Choroid plexus epithelial cell (primary cell): ENCODE measurements at places on chromosomes 11 and 22.

DNA sequence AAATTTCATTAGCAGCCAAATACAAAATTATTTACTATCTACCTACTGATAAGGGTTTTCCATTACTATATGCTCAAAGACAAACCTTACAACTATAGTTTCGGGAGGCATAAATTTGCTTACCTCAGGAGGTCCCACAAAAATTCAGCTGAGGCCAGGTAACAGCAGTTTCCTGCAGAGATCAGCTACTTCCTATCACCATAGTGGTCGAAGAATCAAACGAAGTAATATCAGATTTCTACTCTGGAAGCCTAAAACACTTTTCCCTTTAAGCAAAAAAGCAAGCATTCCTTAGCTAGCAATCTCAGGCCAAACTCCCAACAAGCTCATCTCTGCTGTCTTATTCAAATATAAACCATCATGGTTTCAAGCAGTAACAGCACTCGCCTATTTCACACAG lies 3.1 kb downstream of the NAP1L4 start:
- DNase-seq, result peak; percentile 37

DNA sequence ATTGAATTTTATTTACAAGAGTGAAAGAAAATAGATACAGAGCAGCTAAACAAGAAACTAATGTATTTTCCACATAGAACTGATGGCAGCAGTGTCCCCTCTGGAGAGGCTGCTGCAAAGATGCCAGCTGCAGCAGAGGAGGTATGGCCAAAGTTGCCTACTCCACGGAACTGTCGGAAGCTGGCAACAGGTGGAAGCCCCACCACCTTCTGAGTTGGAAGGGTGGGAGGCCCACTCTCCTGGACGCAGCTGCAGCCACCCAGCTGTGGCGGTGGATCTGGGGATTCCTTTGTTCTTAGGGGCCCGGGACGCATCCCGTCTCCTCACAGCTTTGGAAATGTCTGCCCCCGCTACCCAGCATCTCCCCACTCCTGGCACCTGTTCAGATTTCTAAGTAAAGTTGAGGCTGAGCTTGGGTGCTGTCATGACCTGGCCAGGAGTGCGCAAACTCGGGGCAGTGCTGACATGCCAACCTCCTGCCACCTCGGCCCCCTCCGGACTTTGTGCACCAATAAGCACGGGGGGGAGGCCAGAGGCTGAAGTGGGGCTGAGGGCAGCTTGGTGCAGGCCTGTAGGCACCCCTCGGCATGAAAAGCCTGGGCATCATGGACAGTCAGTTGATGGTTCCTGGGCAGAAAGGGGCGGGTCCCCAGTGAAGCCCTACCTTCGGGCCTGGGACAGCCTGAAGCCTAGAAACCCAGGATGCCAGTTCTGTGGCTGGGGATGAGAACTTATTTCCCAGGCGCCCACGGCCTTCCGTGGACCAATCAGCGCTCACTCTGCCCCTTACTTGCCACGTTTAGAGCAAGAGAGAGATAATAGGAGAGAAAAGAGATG lies 1071.4 kb downstream of the JRKL start:
- no peak for DNase-seq

DNA sequence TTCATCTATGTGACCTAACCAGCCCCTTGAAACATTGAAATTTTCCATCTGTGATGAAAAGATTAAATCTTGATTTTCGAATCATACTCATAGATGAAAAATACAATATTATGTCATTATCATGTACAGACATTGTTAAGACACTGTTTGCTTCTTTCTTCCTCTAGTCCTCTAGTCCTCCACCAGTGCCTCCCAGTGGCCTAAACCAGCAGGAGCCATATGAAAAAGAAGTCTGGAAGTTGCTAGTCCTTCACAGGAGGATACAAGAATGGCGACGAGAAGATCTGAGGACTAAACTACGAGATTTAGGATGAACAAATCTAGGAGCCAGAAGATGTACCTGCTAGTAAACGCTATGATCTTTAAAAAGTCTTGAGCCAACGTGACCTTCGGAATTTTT lies 134.1 kb downstream of the SLC17A6 start:
- peak; percentile 16 for DNase-seq

- DNase-seq, result peak; percentile 61
Observed at GRCh38 chr11:10906521-10906920, 48.7 kb upstream of the ZBED5 start.

DNA sequence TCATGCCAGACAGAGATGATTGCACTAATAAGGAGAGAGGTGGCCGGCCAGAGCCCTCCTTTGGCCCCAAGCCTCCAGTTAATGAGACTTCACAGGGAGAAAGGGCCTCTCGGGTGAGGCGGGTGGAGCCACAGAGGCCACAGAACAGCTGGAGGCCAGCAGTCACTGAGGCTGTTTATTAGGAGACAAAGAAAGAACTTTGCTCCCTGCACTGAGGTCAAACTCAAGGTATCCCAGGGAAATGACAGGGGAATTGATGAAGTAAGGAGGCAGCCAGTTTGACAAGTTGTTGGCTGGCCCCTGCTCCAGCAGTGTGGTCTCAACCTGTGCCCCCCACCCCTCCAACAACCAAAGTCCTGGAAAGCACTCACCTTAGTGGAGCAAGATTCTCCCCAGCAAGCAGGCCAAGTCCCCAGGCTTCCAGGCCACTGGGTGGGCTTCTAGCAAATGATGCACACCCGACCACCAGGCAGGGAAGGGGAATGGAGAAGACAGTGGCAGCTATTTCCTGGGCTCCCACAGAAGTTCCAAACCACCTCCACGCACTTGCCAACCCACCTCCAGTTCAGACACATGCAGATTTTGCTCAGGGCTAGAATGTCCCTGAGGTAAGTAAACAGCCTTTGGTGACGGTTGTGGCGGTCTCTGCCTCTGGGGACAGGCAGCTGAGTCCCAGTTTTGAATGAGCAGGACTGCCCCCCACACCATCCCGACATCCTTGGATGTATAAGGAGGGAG lies 53.2 kb downstream of the RPUSD4 start:
- DNase-seq, result no peak

GRCh38 chr11:116400081-116400480 lies 372.7 kb downstream of the BUD13 start:
- DNase-seq, result no peak

DNA sequence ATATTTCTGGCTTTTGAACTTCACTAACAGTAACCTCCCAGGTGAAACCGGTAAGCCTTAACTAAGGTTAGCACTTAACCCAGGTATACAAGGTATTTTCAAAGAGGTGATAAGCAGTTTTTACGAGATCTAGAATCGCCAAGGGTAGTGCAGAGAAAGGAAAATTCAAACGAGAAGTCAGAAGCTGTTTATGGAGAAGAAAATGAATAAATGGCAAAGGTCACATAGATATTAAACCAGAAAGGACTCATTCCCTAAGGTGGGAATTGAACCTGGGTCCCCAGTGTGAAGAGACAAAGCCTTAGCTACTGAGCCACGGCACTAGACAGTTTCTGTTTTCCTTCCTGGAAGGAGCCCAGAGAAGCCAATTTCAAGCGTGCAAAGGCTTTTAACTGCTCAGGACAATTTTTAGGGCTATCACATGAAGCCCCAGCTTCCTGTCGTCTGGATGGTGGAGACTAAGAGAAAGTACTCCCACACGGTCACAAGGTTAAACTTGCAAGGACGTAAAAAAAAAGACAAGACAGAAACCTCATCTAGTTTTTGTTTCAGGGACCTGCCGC lies 5.7 kb upstream of the C1QTNF6 start:
- peak; percentile 58 for DNase-seq

DNA sequence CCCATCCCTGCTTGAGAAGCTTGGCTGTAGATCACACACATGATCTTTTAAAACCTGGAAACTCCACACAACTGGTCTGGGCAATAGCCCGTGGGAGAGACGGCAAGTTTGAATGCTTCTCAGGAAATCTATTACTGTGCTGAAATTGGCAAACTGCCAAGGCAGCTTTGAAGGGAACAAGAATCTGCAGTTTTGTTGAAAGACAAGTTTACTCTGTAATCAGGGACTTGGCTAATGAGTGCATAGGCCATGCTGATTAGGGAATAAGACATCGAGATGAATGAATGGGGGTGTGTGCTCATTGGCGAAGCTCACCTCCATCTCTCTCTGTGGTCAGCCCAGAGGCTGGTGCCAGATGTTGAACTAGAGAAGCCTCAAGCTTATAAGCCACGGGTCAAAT lies 218.8 kb downstream of the HIPK3 start:
- DNase-seq, result peak; percentile 87

DNA sequence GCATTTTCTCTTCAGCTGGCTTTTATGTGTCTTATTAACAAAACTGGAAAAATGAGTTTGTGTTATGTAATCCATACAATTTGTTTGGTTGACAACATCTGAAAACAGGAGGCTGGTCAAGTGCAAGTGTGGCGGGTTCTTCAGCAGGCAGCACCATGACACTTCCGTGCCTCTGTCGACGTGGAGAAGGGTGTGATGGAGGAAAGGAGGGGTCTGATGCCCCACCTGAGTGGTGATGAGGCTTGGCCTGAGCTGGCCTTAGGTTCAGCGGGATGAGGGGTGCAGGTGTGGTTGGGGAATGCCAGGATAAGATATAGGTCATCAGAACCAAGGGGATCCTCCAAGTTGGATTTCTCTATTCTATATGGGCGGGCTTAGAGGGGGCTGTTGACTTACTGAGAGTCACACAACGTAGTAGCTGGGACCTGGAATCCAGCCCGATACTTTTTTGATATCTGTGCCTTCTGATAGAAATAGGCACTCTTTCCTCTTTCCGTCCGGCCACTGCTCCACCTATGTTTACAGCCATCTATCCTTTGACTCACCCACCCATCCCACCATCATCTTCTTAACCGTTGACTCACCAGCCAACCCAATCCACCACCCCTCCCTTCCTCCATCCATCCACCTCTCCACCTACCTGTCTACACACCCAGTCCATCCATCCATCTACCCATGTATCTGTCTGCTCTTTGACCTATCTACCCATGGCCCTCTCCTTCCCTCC lies 29.0 kb downstream of the SHANK3 start:
- DNase-seq, result no peak

GRCh38 chr22:20035375-20036083 lies 14.6 kb downstream of the TANGO2 start:
- DNase-seq, result no peak

GRCh38 chr11:69485337-69486041 lies 4.0 kb downstream of the LINC01488 start:
- DNase-seq, result no peak

GRCh38 chr22:27709919-27710675 lies 91.5 kb downstream of the MN1 start:
- no peak for DNase-seq

GRCh38 chr11:13826505-13827278 lies 135.8 kb upstream of the SPON1 start:
- DNase-seq, result no peak

DNA sequence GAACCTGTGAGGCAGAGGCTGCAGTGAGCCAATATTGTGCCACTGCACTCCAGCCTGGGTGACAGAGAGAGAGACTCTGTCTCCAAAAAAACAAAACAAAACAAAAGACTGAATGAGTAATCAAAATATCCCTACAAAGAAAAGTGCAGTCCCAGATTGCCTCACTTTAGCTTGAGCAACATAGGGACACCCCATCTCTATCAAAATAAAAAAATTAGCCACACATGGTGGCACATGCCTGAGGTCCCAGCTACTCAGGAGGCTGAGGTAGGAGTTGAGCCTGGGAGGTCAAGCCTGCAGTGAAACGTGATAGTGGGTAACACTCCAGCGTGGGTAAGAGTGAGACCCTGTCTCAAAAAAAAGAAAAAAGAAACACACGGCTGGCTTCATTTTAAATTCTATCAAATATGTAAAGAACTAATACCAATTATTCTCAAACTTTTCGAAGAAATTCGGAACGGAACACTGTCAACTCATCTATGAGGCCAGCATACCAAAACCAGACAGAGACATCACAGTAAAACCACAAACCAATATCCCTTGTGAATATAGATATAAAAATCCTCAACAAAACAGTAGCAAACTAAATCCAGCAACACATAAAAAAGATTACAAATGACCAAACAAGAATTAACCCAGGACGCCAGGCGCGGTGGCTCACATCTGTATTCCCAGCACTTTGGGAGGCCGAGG lies 12.9 kb downstream of the CHEK2 start:
- peak; percentile 48 for DNase-seq

DNA sequence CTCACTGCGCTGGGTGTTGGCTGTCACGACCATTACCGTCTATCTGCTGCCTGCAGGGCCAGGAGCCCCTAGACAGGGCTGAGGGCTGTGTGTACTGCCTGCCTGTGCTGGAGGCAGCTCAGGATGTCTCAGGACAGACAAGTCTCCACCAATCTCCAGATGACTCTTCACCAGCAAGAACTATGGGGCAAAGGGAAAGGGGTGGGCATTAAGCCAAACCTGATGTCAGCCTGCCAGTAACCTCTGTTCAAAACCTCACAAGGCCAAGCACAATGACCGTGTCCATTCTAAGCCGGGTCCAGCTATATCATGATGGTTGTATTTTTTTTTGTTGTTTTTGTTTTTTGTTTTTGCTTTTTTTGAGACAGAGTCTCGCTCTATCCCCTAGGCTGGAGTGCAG lies 31.6 kb downstream of the MAFF start:
- DNase-seq, result no peak

DNA sequence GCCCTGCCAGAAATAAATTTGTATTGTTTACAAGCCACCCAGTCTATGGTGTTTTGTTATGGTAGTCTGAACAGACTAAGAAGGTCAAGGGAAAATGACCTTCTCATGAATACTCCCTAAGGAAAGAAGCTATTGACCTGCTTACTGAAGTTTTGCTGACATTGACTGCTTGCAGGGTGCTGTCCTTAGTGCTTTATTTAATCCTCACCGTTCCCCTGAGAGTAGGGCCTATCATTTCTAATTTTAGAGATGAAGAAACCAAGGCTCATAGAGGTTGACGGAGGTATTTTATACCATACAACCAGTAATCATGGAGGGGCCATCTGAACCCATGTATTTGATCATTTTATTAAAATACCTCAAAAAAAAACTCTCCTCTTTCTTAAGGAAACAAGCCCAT lies 66.7 kb upstream of the INCENP start:
- no peak for DNase-seq

DNA sequence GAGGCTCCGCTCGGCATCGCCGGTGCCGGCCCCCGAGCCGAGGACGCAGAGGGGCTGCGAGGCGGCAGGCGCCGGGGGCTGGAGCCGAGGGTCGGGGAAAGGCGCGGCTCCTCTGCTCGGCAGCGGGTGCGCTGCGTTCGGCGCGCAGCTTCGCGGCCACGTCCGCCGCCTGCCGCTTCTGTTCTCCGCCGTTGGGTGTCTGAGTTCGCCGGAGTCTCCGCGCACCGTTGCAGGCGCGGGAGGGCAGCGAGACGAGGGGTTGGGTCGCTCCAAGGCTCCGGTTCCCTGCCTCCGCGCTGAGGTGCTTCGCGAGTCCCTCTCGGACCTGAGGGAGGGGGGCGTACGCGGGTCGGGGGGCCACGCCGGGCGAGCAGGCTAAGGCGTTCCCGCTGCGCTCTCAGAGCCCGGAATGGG lies 347 bp downstream of the MN1 start:
- peak; percentile 59 for DNase-seq
